Mesenchymal stem cell (in vitro differentiated cells and primary cell): ENCODE measurements at places on chromosomes 5 and 9.

DNA sequence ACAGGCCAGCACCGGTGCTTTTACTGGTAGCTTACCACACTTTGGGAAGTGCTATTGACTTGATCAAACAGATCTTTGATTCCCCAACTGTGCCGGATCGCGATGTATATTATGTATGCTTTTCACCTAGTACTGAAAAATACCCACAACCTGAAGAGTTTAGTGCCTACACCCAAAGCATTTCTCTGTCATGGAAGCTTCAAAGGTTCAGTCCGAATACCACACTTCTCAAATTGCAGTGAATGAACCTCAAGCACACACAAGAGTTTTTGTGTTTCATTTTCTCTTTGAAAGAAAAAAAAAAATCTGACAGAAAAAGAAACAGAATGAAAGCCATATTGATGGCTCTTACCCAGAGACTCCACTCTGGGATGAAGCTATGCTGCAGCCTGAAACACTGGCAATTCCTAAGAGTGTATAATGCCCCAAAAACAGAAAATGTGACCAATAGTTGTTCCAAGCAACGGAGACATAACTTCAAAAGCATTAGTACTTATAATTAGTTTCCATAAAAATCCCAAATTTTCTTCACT, 100.9 kb downstream of the EBF1 start:
- DNase-seq = no peak

DNA sequence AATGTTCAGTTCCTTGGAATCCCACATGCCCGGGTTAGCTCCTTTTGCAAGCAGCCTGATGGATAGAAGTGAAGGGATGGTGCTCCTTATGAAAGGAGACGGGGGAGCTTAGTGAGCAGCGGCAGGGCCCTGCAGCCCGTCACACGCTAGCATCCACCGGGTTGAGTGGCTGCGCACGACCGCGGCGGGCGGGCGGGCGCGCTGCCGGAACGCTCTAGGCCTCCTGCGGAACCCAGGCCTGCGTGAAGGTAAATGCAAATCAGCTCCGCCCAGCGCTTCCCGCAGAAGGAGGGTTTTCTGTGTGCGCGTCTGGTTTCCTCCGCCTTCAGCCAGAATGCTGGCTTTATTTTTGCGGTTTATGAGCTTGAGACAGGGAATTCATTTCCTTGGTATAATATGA, 19.8 kb downstream of the IL12B start:
- no peak for DNase-seq

- no peak for DNase-seq
Observed at GRCh38 chr5:148177207-148177606, 8.9 kb downstream of the SPINK14 start.

DNA sequence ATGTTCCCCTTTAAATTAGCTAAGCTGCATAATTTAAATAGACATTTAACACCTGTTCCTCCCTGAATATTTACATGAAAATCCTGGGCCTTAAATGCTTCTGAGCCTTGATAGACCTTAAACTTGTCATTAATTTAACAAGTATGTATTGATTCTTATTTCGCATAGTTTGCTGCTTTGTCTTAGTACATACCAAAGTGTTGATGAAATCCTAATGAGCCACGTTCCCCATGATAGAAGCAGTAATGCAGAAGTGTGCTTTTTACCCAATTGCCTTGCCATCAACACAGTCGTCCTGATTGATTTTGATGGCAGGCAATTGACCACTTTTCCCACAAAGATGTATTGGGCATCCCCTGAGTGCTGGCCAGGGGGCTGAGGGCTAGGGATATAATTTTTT, 213.5 kb downstream of the SGCD start:
- no peak for DNase-seq

DNA sequence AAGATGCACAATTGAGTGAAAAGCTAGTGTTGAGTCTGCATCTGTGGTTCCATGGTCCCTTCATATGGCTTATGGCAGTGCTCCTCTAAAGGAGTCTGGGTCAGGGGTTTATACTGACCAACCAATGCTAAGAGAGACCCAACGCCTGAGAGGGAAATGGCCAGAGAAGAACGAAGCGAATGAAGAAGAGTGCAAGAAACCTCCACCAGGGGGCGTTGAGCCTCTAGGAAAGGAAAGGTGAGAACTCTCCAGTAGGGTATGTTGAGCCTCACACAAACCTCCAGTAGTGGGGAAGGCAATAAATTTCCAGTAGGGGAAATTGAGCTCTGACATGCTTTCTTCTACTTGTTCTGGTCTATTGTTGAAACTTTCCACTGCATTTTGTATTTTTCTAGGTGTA, 470.6 kb downstream of the PRDM9 start:
- peak; percentile 8 for DNase-seq

DNA sequence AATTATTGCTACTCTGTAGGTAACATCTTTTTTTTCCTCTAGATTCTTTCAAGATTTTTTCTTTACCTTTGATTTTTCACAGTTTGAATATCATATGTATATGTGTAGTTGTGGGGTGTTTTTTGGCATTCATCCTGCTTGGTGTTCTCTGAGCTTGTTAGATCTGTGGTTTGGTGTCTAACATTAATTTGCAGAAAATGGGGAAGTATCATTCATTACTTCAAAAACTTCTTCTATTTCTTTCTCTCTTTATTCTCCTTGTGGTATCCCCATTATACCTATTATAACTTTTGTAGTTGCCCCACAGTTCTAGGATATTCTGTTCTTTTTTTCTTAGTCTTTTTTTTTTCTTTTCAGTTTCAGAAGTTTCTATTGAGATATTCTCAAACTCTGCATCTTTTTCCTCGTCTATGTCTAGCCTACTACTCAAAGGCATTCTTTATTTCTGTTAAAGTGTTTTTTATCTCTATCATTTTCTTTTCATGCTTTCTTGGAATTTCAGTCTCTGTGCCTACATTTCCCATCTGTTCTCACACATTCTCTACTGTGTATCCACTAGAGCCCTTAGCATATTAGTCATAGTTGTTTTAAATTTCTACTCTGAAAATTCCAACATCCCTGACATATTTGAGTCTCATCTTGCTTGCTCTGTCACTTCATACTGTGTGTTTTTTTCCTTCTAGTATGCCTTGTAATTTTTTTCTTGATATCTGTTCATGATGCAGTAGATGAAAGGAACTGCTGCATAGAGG, 60.1 kb upstream of the GNA14 start:
- DNase-seq = peak; percentile 43

DNA sequence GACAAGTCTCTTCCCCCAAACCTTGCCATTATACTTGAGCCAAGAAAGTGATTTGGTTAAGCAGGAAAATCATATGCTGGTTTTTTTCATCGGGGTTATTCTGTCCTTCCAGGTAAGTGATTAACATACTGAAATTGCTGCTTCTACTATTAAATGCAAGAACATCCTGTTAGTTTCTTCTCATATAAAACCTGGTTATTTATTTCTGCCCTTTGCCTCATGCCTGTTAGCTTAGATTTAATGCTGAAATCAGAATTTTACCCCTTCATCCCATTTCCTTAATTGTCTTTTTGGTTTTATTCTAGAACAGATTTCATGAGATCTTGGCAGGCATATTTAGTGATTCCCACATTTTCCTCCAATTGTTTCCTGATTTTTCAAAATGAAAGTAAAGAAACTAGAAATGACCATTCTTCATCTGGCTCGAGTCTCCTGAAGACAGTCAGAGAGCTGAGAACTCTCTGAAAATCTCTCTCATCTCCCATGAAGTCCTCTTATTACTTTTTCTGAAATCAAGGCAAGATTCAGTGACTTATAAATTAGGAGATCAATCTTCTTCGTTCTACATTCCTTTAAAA, 132.9 kb downstream of the NFIB start:
- DNase-seq = no peak

- peak; percentile 93 for DNase-seq
Observed at GRCh38 chr5:113487781-113488644, at the start of gene MCC. MCC (minus strand) TSS chr5:113488453.

DNA sequence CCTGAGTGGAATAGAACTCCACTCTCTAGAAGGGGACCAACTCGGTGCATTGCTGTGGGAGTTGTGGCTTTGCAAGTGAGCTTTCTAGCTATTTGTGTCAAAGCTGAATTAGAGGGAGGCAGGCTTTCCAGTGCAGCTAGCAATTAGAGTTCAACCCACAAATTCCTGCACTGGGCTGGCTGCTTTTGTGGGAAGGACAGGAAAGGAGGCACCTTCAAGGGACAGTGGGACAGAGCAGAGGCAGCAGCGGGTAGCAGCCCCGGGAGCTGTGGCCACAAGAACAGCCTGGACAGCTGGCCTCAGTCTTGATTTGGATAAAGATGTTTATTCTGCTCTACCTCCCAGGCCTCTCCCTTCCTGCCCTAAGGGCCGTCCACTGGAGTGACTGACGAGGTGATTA, 83.7 kb upstream of the SLIT3 start:
- DNase-seq = no peak

GRCh38 chr9:2859776-2860379, 16.0 kb upstream of the PUM3 start:
- DNase-seq = peak; percentile 65

- DNase-seq = peak; percentile 18
Observed at GRCh38 chr9:125255781-125256391, 5.7 kb upstream of the GAPVD1 start.

DNA sequence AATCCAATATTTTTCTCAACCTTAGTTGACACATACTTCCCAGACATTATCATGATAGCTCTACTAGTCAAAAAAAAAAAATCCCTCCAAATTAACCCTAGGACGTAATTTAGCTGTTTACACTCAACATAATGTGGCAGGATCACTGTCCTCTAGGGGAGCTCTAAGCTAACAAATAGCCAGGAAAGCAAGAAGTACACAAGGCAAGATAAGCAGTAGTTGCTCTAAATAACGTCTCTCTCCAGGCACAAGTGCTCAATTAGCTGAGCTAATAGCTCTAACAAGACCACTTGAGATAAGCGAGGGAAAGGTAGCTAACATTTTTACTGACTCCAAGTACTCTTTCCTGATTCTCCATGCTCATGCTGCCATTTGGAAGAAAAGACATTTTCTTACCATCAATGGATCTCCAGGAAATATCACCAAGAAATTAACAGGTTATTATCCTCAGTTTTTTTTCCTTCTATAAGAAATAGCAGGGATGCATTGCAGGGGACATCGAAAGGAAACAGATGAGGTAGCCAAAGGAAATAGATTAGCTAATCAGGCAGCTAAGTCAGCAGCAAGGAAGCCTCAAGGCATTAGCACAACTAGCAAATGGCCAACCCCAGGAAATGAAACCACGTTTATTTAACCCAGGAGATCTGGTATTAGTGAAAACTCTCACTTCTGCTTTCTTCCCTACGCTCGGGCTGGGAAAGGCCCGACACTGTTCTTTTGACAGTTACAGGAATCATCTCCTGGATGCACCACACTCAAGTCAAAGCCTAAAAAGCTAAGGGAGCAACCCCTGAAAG, 614.1 kb downstream of the PTPRD start:
- DNase-seq = peak; percentile 47

DNA sequence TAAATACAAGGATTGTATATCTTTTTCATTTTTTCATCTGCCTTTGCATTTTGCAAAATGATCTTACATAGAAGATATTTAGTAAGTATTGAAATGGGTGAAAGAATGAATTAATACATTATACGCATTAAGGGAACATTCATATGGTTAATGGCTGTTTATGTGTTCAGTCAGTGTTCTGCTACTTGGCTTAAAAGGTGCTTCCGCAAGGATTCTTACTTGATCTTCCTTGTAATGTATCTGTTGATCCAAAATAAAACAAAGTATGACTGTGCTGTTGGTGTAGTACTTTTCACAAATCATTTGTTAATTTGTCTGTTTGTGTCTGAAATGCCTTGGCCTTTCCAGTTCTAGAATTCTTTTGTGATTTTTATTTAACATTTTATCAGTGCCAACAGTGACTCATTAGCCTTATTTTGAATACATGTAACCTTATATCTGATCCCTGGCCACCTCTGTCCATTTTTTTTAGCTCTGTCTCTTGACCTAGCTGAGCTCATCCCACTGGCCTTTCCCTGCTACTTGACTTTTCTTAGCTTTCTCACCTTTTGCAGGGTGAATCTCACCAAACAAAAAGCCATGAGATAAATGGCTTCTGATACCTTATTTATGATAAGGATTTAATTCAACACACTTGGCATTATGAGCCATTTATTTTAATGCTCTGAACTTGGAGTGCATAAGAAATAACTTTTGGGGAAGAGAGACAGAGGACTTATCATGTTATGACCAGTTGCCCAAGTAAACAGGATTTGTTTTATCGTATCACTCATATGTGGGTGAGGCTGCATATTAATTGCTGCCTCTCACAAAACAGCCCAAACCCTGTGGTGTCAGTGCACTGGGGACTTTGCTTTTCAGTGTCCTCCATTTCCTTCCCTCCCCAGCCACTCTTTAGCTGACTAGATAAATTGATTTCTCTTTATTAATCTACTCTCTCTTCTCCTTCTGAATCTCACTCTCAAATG, 340.3 kb downstream of the KDM4C start:
- no peak for DNase-seq

DNA sequence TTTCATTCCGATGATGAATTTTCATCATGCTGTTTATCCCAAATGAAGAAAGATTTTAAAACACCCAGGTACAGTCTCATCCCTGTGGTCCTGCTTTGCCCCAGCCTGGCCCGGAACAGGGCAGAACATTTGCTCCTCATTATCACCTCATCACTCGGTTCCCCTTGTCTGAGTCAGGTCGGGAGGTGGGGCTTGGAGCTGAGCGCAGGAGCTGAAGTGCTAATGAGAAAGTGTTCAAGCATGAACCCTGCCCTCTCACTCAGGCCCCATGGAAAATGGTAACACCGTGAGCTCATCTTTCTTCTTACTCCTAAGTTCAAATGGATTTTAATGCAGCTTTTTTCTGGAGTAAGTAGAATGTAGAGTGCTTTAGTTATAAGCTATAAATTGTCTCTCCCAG, 466.2 kb downstream of the KDM4C start:
- no peak for DNase-seq

DNA sequence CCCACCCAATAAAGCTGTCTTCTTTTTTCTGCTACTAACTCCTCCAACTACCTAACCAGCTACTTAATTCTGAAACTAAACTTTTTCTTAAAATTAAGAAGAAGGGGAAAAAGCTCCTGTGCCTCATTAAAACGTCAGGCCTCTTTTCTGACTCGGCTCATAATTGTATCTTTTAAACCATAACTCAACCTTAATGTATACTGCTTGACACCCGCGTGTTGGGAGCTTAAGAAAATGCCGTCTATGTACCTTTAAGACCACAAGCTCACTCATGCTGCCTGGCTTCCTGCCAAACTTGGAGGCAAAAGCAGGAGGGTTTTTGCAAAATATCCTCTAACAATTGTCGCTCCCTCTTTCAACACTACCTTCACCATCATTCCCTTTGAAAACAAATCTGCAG, 5.0 kb downstream of the EBF1 start:
- DNase-seq = peak; percentile 74

GRCh38 chr5:176424181-176424580, 7.8 kb upstream of the CLTB start:
- no peak for DNase-seq

GRCh38 chr9:129495620-129496472, 125.1 kb downstream of the C9orf50 start:
- peak; percentile 89 for DNase-seq
